GM06990 (cell line): ENCODE measurements at places on chromosomes 5 and 9.

DNA sequence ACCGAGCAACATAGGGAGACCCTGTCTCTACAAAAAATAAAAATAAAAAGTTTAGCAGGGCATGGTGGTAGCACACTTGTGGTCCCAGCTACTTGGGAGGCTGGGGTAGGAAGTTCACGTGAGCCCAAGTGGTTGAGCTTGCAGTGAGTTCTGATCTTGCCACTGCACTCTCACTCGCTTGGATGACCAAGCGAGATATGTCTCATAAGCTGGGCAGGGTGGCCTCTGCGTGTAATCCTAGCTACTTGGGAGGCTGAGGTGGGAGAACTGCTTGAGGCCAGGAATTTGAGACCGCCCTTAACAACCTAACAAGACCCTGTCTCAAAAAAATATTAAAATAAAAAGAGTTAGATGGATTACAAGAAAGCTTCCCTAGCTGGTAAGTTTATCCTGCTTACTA lies 32.5 kb downstream of the RASA1 start:
- DNase-seq = no peak

DNA sequence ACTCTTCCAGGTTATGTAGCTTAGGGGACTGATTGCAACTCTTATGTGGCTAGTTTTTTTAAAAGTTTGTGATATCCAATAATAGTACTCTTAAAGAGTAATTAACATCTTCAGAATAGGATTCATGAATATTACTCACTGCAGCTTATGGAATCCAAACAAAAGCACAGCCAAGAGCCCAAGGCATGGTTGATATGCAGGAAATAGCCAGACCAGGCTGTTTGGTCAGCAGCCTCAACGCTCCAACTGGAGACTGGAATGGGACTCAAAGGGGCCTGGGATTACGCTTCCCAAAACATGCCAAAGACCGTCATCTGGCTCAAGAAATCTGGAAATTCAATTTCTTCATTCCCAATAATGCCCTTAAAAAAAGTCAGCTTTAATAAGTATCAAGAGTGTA lies 268.6 kb downstream of the SEC61B start:
- DNase-seq = no peak

DNA sequence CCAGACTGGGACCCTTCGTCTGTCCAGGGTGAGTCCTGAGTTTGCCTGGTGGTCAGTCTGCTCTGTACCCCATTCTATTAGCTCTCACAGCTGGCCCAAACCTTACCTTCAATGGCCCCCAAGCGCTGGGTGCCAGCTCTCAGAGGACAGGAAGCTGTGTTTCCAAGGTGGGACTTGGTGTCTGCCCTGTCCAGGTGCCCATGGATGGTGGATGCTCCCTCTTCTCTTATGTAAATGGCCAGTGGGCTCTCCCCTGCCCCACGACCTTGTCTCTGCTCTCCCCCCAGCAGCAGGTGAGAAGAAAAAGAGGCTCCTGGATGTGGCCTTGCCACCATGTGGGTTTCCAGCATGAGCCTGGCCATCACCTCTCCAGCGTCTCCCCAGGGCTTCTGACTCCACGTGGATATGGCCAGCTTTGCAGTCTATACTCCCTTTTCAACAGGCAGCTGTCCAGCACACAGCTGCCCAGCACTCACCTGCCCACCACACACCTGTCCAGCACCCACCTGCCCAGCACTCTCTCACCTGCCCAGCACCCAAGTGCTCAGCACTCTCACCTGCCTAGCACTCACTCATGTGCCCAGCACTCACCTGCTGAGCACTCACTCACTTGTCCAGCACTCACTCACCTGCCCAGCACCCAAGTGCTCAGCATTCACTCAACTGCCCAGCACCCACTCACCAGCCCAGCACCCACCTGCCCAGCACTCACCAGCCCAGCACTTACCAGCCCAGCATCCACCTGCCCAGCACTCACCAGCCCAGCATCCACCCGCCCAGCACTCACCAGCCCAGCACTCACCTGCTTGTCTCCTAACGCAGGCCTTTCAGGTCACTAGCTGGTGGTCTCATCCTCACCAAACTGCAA lies 136.2 kb upstream of the IRX2 start:
- DNase-seq = no peak

GRCh38 chr9:105116052-105116868 lies 128.2 kb upstream of the SLC44A1 start:
- no peak for DNase-seq

GRCh38 chr5:154614125-154614524 lies 136.1 kb upstream of the HAND1 start:
- DNase-seq = no peak

- no peak for DNase-seq
Observed at GRCh38 chr9:73845539-73845938, 651.6 kb upstream of the RORB start.

DNA sequence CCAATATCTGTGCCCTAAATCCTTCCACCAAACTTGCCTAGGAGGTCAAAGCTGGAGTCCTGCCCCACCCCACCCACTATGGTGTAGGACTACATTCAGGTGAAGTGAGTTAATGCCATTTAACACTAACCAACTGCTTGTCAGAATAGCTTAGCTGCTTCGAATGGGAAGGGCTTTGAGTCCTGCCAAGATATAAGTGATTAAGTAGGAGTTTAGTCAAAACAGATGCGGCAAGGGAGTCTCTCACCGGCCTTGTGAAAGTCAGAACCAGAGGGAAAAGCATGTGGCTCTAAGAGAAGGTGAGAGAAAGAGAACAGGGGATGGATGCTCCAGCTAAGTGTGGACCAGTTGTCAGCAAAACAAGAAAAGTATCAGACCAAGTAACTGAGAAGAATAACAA lies 132.6 kb downstream of the SPOCK1 start:
- DNase-seq = no peak

DNA sequence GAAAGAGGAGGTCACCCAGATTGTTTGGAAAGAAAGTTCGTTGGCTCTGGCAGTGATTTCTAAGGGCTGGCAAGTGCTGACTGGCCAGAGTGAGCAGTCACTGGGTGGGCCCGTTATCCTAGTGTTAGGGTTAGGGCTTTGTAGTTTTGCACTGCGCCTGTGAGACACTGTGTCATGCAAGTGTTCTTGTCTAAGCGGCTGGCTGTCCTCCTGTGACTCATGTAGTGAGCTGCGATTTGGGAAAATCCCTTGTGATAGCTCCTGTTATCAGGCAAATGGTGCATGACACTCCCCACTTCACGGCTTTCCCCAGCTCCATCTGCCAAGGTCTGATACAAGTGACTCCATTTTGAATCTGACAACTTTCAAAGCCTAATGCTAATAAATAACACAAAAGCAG lies 526.0 kb upstream of the ADAMTS16 start:
- no peak for DNase-seq

GRCh38 chr9:4423207-4423610 lies 67.1 kb upstream of the SLC1A1 start:
- no peak for DNase-seq

- no peak for DNase-seq
Observed at GRCh38 chr5:53416144-53416738, 64.2 kb upstream of the FST start.

DNA sequence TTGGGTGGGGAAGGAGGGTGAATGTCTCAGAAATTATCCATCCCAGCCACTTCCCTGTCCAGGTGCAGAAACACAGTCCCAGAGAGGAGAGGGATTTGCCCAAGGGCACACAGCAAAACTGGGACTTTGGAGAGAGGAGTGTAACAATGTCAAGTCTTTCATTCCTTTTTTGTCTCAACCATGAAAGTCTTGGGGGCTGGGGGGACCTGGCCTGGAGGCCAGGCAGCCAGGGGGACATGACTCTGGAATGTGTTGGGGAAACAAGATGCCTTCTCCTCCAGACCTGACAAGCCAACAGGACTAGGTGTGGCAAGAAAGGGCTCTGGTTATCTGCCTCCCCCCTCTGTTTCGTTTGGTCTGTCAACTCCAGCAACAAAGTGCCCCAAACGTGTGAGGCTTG lies 13.9 kb upstream of the HAND1 start:
- no peak for DNase-seq

DNA sequence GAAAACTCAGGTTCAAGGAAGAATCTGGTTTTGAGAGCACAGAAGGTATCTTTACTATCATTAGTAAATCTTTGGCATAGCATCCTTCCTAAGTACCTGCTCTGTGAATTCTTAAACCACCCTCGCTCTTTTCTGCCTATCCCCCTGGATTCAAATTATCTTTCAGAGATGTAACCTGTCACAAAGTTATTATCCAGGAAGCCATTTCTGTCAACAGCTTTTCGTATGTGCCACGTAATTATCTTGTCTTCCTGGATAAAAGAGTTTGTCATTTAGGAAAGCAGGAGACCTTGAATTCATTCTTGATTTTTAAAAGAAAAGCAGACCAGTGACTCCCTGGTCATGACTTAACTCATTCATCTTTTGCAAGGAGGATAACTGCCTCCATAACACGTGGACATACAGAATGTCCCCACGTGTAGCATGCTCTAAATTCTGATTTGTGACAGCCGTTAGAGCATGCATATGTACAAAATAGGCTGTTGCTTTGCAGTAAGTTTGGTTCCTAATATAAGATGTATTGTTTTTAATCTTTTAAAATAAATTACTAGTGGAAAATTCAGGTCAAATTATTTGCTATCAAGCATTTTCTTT lies 189.0 kb downstream of the TRIO start:
- no peak for DNase-seq

DNA sequence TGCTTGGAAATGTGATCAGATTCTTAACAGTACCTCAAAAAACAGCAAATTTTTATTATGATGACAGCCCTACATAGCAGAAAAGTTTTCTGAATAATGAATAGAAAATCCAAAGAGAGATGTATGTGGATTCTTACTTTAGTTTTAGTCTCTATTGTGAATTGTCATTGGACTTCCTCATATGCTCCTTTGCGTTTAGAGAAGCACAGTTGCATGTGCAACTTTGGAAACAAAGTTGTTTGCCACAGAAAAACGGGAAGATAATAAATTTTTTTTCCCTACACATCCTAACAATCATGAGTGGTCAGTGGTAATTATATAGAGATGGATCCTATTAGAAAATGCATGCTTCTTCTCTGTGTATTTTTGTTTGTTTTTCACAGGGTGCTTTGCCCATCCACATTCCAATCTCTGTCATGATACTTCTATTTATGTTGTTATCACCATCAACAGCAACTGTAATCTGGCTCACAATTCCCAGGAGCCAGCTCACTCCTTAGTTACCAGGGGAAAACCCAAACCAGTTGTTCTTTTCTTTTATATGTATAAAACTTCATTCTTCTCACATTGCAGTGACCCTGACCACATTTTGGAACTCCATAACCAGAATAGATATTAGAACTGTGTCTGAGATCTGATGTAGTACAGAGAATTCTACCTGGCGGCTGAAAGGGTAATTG lies 118.7 kb downstream of the NDUFS4 start:
- no peak for DNase-seq

GRCh38 chr9:129402931-129403778 lies 217.7 kb downstream of the C9orf50 start:
- no peak for DNase-seq

- no peak for DNase-seq
Observed at GRCh38 chr5:107483231-107484024, 187.3 kb downstream of the EFNA5 start.

- no peak for DNase-seq
Observed at GRCh38 chr9:76181020-76181641, 213.1 kb downstream of the RFK start.

DNA sequence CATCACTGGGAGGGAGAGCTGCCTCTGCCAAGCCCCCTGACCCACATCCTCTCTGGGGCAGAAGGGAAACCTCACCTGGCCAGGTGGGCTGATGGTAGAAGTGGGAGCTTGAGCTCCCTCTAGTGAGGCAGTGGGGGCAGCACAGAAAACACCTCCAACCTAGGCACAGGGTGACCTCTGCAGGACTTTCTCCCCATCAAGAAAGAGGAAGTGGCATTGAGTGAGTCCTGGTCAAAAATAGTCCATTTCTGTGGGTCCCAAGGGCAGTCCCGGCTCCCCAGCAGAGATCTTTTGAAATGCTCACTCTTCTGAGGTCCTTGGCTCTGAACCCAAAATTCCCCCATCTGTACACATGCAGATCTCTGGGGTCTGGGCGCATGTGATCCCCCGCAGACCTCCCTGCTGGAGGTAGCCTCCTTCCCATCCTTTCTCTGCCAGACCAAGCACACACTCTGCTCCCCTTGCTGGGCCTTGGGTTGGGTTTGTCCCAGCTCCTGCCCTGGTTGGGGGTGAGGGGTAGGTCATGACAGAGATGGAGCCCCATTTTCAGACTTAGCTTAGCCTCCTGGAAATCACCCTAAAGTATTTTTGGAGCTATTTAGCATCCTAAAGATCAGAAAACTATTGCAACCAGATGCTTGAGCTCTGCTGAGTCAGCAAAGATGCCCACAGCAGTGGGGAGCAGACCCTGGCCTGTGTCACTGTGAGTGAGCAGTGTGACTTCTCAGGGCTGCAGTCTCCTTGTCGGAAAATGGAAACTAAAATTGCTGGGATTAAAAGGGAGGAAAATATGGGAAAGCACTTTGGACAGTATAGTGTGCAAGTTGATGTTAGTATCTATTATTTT lies 41.6 kb upstream of the LCP2 start:
- peak; percentile 56 for DNase-seq

DNA sequence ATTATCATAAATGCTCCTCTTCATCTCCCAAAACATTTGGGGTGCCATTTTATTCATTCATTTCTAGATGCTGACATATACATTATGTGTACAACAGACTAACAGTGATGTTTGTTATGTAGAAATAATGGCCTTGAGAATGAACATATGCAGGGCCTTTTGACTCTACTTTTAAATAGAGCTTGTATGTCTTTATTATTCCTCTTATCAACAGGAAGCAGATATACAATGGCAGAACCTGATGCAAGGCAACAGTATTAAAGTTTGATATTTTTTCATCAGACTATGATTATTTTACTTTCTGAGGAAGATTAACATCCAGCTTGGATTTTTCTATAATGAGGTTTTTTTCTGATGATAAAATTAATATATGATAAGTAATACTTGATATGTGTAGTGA lies 44.1 kb downstream of the SNX18 start:
- DNase-seq = no peak

GRCh38 chr5:138051441-138052296 lies 18.8 kb upstream of the FAM13B start:
- DNase-seq = no peak

- no peak for DNase-seq
Observed at GRCh38 chr9:35481347-35481975, 8.4 kb upstream of the RUSC2 start.

- no peak for DNase-seq
Observed at GRCh38 chr9:87713278-87713987, 12.5 kb upstream of the CTSL start.

DNA sequence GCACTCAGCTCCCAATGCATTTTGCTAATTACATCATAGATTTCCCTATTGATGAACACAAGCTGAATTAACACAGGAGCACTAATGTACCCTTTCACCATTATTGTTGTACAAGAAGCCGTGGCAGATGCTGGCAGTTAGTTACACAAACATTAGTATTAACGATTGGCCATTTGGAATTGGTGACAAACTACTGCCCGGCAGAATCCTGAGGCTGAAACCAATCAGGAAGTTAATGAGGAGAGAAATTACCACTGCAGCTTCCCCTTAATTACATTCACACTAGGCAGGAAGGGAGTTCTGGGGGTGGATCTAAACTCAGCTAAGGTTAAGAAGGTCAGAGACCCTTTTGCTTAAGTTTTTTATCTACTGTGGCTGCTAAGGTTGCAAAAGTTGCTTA lies 9.6 kb upstream of the DMRT3 start:
- no peak for DNase-seq

- no peak for DNase-seq
Observed at GRCh38 chr5:139651043-139651834, 3.1 kb downstream of the CXXC5 start.
